GM12864 (cell line): ENCODE measurements at places on chromosomes 2 and 18.

DNA sequence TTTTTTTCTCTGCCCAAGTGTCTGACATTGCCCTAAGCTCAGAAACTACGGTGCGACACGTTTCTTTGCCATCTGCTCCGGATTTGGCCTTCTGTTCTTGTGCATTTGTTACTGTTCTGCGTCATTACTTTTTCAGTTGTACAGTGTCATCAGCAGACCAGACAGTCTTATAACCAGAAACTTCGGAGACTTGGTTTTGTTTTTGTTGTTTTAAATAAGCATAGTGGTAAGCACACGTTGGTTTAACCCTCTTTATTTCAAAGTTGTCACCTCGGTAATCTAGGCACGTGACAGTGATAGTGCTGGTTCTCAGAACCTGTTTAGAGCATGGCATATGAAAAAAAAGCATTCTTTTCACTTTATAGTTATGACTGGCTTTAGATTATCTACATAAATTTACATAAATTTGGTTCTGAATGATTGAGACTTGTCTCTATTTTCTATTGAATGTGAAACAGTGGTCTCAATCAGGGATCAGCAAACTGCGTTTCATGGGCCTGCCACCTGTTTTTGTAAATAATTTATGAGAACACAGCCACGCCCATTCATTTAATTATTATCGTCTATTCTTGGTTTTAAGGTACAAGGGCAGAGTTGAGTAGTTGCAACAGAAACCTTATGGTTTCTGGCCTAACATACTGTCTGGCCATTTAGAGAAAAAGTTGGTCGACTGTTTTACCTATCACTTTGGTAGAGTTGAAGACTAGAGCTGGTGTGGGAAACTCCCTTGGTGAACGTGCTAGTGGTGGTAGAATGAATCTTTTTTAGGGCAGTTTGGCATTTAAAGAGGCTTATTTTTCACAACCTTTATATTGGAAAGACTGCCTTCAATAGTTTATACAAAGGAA, 106.5 kb downstream of the ZNF532 start:
- DNase-seq, result peak; percentile 55

GRCh38 chr18:45870419-45870818, 44.9 kb downstream of the SIGLEC15 start:
- no peak for DNase-seq

DNA sequence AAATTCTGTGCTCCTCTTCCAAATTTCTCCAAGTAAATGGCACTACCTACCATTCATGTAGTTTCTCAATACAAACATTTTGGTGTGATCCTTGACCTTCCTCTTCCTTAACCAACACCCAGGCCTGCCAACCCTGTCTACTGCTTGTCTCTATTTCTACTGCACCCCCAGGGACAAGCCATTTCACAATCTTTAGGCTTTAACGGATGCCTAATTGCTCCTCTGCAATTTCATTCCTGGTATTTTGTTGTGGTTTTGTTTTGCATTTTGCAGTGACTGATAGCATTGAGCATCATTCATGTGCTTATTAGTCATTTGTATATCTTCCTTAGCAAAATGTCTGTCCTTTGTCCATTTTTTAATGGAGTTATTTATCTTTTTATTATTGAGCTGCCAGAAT, 10.0 kb downstream of the FAP start:
- no peak for DNase-seq

- DNase-seq, result no peak
Observed at GRCh38 chr2:238504181-238504931, 77.6 kb downstream of the ASB1 start.

GRCh38 chr2:207676827-207677354, 34.5 kb upstream of the CCNYL1 start:
- no peak for DNase-seq

- no peak for DNase-seq
Observed at GRCh38 chr18:55419132-55419946, 168.7 kb downstream of the TCF4 start.

- no peak for DNase-seq
Observed at GRCh38 chr2:72669121-72669520, 156.7 kb downstream of the EXOC6B start.

GRCh38 chr2:176453784-176454183, 184.5 kb downstream of the MTX2 start:
- DNase-seq, result no peak

GRCh38 chr2:214607051-214607450, 196.2 kb downstream of the VWC2L start:
- DNase-seq, result no peak

DNA sequence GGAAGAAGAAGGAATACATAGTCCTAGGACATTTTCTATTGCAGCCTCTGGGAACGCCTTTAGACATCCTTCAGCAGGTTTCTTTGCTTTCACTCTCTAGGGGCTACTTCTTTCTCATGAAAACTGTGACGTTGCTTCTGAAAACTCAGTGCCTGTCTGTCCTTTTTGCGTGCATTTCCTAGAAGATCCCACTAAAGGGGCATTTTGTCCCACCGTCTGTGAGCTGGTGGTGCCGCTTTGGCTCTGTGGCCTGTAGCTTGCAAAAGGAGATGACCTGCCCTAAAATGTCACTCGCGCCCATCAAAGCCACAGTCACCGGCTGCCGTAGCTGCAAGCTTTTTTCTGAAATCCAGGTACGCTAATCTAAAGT, 579 bp downstream of the STAT4 start:
- DNase-seq, result no peak

DNA sequence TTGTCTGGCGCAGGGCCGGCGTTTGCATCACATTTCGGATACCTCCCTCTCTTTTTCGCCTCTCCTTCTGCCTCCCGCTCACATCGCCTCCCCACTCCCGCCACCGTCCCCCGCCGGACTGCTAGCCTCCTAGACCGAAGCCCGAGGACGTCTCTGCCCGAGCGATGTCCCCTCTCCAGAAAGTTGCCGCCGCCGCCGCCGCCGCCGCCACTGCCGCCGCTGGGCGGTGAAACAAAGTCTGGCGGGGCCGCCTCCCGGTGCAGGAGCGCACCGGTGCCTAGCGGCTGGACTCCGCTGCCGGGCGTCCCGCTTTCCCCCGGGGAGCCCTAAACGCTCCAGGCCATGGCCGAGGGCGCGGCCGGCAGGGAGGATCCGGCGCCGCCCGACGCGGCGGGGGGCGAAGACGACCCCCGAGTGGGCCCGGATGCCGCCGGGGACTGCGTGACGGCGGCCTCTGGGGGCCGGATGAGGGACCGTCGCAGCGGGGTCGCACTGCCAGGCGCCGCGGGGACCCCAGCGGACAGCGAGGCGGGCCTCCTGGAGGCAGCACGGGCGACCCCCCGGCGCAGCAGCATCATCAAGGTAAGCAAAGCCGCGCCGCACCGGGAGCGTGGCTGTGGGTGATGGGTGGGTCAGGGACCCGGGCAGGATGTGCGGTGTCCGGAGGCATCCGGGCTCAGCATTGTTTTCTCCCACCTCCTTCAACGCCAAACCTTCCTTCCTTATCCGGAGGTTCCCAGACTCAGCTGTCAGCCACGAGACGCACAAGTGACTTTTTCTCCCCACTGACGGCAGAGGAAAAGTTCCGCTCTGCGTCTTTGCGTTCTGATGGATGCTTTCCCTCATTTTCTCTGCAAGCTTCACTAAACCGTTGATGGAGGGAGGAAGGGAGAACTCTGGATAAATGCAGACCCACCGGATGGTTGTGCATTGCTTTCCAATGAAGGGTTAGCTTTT, 643 bp downstream of the PLCL1 start:
- DNase-seq, result no peak

- DNase-seq, result no peak
Observed at GRCh38 chr2:26916128-26916692, 54.2 kb upstream of the MAPRE3 start.

DNA sequence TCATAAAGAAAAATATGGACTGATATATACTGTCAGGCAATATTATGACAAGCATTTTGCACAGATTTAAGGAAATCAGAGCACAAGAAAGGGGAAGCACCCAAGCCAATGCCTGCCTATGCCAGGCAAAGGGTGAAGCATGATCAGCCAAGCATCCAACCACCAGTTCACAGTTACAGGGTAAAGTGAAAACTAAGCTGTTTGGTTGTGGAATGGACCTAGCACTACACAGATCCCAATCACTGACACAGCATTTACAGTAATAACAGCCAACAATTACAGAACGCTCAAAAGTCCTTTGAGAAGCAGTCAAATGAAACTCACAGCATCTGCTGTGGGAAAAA, 90.3 kb downstream of the SP3 start:
- no peak for DNase-seq

GRCh38 chr2:102018823-102019445, 27.2 kb downstream of the IL1R2 start:
- no peak for DNase-seq

GRCh38 chr2:65300134-65300760, 72.6 kb downstream of the ACTR2 start:
- no peak for DNase-seq

DNA sequence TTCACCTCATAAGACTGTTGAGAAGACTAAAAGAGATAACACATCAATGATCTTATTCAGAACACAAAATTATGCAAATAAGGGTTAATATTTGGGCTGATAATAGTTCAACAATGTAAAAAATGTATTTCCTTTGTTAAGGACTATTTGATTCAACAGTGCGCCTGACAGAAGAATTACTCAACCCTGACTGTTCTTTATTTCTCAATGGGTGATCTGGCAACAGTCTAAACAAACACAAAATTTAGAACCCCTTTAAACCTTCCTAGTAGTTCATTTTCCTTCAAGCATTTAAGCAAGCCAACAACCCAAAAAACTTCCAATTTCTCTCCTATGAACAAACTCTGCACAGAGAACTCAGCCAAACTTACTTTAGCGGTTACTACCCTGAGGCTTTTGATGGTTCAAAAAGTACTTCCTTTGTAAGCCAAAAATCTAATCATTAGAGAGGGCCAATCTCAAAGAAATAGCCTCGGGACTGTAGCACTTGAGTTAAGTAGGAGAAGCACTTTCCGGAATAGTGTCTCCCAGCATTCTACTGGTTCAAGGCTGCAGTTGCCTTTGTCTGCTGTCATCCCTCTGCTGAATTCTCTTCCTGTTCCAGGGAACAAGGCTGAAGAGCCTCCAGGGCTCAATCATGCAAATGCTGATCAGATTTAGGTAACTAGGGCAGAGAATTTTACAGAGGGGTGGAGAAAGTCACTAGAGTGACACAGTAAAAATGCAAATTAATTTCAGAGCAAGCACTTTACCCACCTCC, 40.9 kb upstream of the MAPK4 start:
- no peak for DNase-seq

DNA sequence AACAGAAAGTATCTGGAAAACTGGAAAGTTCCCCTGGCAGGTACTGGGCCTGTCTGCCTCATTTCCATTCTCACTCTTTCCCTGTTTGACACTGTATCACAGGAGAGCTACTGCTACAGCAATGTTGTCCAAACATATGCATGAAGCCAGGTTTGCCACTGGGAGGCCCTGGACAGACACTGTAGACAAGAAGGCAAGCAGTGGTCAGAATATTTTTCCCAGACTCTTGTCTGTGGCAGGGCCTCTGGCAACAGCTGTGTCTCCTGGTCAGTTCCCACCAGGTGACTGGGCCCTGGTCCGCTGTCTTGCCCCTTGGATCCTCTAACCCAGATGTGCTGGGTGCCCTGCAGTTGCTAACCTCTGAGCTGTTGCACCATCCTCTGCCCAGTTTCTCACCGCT, 178.9 kb upstream of the FANCL start:
- no peak for DNase-seq

DNA sequence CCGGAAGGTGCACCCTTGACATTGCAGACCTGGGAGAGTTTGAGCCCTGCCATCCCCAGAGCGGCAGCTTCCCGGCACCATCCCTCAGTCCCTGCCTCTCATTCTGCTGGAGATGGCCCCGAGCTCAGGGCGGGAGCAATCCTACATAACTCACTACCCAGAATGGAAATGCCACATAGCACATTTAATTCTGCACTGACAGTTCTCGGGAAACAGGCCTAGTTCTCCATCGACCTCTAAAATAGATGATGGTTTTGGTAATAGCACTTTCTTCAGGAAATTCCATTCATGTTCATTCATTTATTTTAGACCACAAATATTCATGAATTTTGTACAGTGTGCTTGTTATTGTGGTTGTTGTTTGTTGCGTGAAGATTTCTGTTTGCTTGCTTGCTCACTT, 92.9 kb upstream of the SLC14A2 start:
- DNase-seq, result no peak

- no peak for DNase-seq
Observed at GRCh38 chr2:97998431-97999005, 2.8 kb upstream of the TMEM131 start.

- no peak for DNase-seq
Observed at GRCh38 chr2:34241905-34242762, 643.0 kb upstream of the FAM98A start.

DNA sequence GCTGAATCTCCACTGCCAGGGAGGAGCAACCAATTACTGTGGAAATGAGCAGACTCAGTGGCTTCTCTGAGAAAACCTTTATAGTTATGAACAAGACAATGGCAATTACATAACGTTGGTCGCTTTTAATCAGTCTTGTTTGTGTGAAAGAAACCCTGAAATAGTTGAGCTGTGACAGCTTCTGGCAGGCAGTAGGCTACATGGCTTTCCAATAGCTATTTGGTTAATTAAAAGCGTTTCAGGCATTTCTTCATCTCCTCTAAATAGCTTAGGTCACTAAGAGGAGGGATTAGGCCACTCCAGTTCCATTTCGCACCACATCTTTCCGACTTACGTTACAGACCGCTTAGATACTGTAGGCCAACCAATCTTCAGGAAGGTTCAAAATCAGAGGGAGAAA, 794.4 kb upstream of the ID2 start:
- DNase-seq, result no peak

- no peak for DNase-seq
Observed at GRCh38 chr2:128520340-128520739, 201.7 kb upstream of the HS6ST1 start.

GRCh38 chr2:40435426-40436092, 16.3 kb downstream of the SLC8A1 start:
- no peak for DNase-seq

- no peak for DNase-seq
Observed at GRCh38 chr2:74168739-74169138, 9.9 kb downstream of the MOB1A start.

GRCh38 chr2:241795021-241795999, 13.7 kb upstream of the NEU4 start:
- DNase-seq, result no peak

DNA sequence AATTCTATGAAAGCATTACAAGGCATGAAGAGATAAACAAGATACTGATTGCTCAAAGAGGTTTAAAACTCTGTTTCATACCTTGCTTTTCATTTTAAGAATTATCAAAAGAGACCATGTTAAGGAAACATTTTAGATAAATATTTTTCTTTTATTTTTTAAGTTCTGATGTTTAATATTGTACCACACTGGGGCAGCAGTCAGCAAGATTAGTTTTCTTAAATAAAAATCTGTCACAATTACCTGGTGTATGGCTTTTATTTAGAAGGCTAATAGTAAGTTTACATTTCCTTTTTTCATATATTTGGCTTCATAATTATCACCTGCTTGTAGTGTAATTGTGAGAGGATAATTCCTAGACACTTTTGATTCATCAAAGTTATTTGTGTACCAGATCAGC, 46.4 kb downstream of the ZNF804A start:
- DNase-seq, result no peak
